ENCODE measurements at places on chromosomes 2 and 18.

- H3K36me3 ChIP-seq = no peaks in the 10 kb centered on the region
- DNase-seq = no peak
- H3K27ac ChIP-seq = no peak overlapping the region
- H3K4me1 ChIP-seq = no peaks in the 10 kb centered on the region
Observed at GRCh38 chr2:240210198-240210965, 69.9 kb upstream of the OTOS start.

GRCh38 chr2:11155381-11156035 lies at the start of gene SLC66A3:
Gene SLC66A3, plus strand, starts transcription at chr2:11155467. Its CDS starts 80 bp downstream, at chr2:11155547.
- peaks cover 15% of the 10 kb centered on the region for H3K4me1 ChIP-seq
- DNase-seq = peak; percentile 78
- H3K27ac ChIP-seq = peak within 1 kb of the TSS; percentile 95
- H3K27me3 ChIP-seq = no peaks in the 10 kb centered on the region
- peak within 1 kb of the TSS; percentile 88 for H3K4me3 ChIP-seq

GRCh38 chr2:50345701-50346591 lies 686.0 kb downstream of the NRXN1 start:
- no peak overlapping the region for H3K4me3 ChIP-seq
- H3K27ac ChIP-seq = no peak overlapping the region
- no peaks in the 10 kb centered on the region for H3K36me3 ChIP-seq
- peaks cover 59% of the 10 kb centered on the region for H3K27me3 ChIP-seq
- no peak for DNase-seq

DNA sequence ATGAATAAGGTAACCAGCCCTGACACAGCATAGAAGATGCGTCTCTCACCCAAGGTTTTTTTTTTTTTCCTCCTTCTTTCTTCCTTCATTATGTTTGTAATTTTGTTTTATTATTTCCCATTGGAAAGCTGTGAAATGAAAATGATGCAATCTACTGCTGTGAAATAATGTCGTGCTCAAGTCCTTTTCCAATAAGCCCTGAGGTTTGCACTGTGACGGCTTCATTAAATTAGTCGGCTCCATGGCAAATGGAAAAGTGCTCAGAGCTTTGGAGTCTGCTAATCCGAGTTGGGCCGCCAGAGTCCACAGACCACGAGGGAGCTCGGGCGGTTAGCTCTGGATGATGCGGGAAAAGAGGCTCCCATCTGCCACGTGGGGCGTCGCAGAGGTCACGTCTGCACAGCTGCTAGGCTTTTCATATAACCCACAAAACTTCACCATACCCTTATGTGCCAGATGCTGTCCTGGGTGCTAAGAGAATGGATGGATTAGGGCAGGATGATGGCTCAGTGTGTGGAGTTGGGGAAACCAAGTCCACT lies 92.3 kb upstream of the CAPN13 start:
- H3K4me1 ChIP-seq = no peaks in the 10 kb centered on the region
- no peaks in the 10 kb centered on the region for H3K27me3 ChIP-seq
- H3K27ac ChIP-seq = no peak overlapping the region
- no peaks in the 10 kb centered on the region for H3K36me3 ChIP-seq
- H3K4me3 ChIP-seq = no peak overlapping the region

DNA sequence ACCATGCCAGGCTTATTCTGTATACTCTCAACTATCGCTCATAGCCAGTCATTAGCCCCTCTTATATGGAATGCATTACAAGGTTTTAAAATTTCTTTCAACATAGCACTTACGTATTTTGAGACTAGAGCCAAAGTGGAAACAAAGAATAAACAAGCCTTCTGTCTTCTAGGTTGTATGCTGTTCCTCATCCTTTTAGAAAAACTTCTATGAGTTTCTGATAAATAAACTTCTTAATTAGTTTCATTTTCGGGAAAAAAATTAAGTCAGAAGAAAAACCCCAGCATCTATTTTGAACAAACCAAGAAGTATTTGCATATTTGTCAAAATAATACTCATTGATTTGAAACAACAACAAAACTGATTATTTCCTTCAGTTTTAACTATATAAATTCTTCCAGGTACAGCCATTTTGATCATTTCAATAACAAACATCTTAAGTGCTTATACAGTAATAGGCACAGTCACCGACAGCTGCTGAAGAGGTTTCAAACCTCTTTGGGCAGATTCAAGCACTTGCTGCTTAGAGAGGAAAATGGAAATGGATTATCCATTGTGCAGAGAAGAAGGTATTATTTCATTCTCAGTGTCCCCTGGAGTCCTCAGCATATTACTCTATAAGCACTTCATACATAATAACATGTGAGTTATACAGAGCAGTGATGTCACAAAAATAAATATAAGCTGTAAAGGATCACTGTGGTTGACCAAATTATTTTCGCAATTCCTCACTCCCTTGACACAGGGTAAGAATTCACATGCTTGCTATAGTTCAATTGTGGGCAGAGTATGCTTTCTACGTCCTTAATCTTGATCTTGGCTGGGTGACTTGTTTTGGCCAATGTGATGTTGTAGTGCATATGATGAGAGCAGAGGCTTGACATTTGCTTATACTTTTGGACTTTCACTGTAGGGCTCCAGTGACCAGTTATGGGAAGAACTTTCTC lies 833.8 kb downstream of the TRIB2 start:
- no peak overlapping the region for H3K4me3 ChIP-seq
- no peak overlapping the region for H3K27ac ChIP-seq
- DNase-seq = no peak
- H3K36me3 ChIP-seq = no peaks in the 10 kb centered on the region
- no peaks in the 10 kb centered on the region for H3K4me1 ChIP-seq

GRCh38 chr2:61597300-61598289 lies 59.4 kb upstream of the XPO1 start:
- no peaks in the 10 kb centered on the region for H3K36me3 ChIP-seq
- H3K4me3 ChIP-seq = no peak overlapping the region

Data from stimulated activated naive B cell treated with anti-CD40 and anti-IgM and Interleukin-4, amounts not matched to agents 10 μg/mL and 1 μg/mL and 100 μg/mL, for 72 hours (primary cell).